ENCODE measurements at places on chromosomes 2 and 18.

GRCh38 chr18:41917181-41917580, 37.9 kb upstream of the PIK3C3 start:
- DNase-seq = no peak

DNA sequence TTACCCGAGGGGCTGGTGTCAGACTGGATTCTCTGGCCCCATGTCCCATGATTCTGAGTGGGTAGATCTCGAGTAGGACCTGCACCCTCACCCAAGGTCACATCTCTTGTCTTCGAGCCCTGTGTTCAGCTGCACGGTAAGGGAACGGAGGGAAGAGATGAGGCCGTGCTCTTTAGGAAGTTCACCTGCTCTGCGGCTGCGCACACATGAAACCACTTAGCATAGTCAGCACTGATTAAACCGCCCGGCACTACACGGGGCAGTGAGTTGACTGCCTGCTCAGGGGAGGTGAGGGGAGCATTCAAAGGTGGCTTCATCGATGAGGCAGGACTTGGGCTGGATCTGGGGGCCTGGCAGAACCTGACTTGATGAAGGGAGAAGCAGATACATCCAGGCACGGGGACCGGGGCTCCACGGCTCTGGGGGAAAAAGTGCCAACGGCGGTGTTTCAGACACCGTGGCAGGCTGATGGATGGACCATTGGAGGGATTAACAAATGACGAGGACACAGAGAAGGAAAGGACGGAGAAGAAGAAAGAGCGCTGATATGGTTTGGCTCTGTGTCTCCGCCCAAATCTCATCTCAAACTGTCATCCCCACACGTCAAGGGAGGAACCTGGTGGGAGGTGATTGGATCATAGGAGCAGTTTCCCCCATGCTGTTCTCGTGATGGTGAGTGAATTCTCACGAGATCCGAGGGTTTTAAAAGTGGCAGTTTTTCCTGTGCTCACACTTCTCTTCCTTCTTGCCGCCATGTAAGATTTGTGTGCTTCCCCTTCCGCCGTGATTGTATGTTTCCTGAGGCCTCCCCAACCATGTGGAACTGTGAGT, 248.6 kb downstream of the CYP26B1 start:
- no peak for DNase-seq

DNA sequence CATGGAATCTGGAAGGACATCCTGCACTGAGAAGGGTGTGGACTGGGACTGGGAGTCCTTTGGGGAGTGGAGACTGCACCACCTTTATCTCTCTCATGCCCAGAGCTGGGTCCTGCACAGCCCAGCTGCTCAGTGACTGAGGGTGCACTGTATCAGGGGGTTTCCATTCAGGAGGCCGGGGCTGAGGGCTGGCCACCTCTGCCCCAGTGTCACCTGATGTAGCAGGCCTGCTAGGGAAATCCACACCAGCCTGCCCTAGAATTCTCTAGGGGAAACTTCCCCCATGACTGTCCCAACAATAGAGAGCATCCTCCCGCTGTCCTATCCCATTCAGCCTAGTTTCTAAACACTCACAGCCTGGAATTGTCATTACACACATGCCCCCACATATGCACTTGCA, 116.7 kb downstream of the CTIF start:
- no peak for DNase-seq

GRCh38 chr2:84963692-84964405, 7.1 kb upstream of the KCMF1 start:
- DNase-seq = no peak

GRCh38 chr2:238926761-238927611, 79.1 kb downstream of the TWIST2 start:
- no peak for DNase-seq

DNA sequence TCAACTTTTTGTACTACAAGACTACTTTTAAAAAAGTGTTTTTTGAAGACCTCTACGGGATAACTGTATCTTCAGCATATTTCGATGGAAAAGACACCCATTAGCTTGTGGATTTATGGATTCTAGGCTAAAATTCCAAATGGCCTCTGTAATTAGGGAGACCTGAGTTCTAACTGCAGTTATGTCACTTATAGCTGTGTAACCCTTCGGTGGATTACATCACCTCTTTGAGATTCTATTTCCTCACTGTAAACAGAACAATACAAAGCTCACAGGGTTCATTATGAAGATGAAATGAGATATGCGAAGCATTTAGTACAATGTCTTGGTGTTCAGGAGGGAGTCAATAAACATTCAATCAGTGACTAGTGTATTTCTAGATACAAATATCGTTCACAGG, 24.2 kb downstream of the LMAN2L start:
- DNase-seq = no peak

DNA sequence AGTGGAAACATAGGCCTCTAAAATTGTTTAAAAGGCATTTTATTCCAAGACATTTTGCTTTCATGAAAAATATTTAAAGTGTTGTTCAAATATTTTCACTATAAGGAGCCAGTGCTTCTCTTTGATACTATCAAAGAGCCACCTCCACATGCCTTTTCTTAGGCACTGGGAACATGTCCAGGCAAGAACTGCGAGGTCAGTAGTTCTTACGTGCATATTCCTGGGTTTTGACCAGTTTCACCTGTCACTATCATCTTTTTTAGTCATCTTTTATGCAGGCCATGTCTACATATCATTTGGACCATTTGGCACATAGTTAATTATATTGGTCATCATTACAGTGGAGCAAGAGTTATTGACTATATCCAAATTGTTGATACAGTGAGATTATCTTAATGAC, 195.3 kb downstream of the CCDC85A start:
- no peak for DNase-seq

DNA sequence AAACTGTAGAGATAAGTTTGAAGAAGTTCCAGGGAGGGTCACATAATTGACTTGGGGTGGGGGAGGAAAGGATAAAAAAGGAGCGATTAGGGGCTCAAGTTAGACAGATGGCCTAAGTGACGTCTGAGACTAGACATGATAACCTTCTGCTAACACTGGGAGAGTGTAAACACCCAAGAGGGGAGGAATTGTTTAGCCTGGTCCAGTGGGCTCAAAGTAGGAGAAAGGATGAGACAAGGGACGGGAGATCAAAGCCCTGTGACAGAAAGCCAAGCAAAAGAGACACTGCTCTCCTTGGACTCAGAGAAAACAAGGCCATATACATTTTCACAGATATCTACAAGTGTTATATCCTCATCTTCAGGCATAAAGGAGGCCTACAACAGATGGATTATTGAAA, 45.5 kb upstream of the IHH start:
- DNase-seq = no peak

- DNase-seq = no peak
Measured at GRCh38 chr18:5466256-5466655, 77.5 kb downstream of the EPB41L3 start.

GRCh38 chr2:131493199-131493968, 1.2 kb upstream of the MZT2A start:
- no peak for DNase-seq

- no peak for DNase-seq
Measured at GRCh38 chr2:169225233-169225750, 137.0 kb downstream of the LRP2 start.

DNA sequence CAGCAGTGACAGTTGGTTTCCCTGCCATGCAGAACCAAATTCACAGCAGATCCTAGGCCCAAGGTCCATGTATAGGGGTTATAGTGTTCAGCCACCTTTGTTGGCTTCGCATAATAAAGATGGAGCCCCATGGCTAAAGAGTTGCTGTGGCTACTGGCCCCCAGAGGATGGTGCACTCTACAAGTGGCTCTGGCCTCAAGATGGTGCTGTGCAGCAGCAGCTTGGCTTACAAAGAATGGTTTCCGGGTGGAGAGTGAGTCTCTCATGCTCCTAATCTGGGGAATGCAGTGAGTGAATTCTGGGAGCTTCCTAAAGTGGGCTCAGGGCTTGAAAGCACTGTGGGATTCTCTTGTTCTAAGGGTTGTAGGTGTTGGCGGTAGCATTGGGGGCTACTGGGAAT, 1199.7 kb downstream of the CNTNAP5 start:
- no peak for DNase-seq

DNA sequence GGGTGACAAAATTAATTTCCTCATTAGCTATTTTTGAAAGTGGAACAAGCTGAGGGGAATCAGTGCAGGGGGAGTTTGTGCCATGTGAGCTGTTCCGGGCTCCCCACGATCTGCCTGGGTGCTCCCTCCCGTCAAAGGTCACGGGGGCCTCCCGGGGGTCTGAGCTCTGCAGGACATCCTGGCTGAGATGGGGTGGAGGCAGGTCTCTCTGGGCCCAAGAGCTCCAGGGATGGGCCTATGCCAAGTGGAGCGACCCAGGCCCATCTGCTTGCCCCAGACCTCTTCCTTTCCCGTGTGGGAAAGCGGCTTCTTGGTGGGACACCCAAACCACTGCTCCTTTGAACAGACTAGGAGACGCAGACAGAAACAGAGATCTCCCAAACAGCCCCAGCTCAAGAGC, 143.3 kb upstream of the ID2 start:
- DNase-seq = no peak
